ENCODE measurements at places on chromosomes 4 and X. TPM values are rescaled to one million over a fixed set of nuclear protein-coding genes. Genes with fewer than 3 reads are reported as not detected.

GRCh38 chrX:154068560-154068959 is 29.0 kb downstream of the MECP2 start:
- DNase-seq, result no peak

GRCh38 chr4:127446427-127446885 is 186.3 kb upstream of the INTU start:
- DNase-seq, result no peak

Gene CDX4
- total RNA-seq, result not detected

Gene SLC6A8
- 178 TPM for total RNA-seq

DNA sequence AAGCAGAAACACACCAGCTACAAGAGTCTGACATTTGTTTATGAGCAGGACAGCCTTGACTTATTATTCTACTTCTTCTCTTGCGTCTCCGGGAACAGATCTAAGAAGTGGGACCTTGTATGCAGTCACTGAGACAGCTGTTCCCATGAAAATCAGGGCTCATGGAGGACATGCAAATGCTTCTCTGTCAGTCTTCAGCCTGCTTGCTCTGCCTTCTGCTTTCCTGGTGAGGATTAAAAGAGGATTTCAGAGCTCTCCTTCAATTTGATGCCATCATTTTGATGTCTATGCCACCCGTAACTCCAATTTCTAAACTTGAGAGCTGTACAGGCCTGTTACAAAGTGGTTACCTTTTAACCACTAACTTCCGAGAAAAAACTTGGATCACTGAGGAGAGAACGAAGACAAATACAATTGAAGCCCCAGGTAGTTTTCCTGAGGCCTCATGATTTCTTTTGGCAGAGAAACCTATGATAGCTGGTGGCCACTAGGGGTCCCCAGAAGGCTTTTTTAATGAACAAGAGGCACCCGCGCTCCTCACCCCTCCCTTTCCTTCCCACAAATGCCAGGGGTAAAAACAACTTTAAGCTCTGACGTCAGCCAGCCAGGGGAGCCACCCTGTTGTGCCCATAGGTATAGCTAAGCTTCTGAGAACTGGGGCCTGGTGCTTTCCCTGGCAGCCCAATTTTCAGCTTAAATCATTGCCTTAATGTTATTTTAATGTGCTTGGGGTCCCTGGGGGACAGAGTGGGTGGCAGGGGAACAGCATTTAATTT is 97.0 kb downstream of the DDIT4L start:
- DNase-seq, result peak; percentile 71

DNA sequence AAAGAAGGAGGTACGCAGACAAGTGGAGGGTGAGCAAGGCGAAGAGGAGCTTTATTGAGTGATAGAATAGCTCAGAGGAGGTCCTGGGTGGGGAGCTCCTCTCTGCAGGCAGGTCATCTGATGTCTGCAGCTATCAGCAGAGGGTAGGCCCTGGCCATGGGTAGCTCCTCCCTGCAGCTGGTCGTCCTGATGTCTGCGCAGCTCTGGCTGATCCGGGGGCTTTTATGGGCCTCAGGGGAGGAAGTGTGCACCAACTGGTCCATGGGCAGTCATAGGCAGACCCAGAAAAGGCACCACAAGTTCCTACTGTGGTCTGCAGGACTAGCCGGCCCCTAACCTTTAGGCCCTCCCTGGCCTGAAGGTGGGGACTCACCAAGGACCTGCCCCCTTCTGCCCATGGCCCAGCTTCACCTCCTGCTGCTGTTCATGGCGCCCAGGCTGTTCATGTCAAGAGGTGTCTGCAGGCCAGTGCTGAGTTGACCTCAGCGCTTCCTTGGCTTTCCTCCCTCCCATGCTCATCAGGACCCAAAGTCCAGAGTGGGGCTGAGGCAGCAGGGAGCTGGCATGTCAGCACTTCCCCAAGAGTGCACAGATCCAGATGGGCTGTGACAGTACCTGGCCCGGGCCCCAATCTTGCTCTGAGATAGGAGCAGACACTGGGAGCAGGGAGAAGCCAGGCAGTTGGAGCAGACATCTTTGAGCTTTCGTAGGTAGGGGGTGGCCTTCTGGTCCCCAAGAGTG is 46.1 kb downstream of the ARAP2 start:
- peak; percentile 54 for DNase-seq

DNA sequence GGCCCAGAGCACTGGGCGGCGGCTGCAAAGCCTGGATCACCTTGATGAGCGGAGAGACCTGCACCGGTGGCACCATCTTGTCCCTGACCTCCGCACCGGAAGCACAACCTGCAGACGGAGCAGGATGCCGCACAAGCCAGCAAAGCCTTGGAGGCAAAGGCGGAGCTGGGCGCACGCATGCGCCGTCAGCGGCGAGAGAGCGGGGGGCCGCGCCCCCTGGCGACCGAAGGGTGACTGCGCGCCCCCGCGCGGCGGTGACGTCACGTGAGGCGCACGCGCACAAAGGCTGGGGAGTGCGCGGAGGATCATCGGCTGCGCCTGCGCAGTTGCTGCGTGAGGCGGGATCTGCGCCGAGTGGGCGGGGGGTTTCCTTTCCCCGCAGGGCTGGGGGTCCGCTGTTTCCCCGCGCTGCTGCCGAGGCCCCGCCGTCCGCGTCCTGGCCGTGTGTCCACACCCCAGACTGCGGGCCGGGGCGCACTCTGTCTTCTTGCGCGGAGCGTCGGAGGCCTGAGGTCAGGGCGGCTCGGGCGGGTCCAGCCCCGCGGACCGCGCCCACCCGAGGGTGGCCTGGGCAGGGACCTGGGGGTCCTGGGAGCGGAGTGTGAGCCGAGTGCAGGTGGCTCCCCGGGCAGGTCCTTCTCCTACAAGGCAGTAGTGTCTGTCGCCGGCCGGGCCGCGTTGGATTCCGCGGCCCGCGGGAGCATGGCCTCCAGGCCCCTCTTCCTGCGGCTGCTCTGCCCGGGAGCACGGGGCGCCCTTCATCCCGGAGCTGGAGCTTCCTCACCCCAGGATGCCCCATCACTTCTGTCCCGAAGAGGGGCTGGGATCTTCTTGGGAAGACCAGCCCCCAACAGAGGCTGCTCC is at the start of the genes ATP5ME and MYL5:
TSS of gene ATP5ME (minus strand) at position 105 of the 864 bp plus-strand sequence. CDS start at position 76, 29 bp downstream.
TSS of gene MYL5 (plus strand) at position 371 of the 864 bp plus-strand sequence. CDS start 3,485 bp downstream, outside the sequence.
- DNase-seq, result peak; percentile 99

Gene KLHL4
- 0.89 TPM for total RNA-seq

DNA sequence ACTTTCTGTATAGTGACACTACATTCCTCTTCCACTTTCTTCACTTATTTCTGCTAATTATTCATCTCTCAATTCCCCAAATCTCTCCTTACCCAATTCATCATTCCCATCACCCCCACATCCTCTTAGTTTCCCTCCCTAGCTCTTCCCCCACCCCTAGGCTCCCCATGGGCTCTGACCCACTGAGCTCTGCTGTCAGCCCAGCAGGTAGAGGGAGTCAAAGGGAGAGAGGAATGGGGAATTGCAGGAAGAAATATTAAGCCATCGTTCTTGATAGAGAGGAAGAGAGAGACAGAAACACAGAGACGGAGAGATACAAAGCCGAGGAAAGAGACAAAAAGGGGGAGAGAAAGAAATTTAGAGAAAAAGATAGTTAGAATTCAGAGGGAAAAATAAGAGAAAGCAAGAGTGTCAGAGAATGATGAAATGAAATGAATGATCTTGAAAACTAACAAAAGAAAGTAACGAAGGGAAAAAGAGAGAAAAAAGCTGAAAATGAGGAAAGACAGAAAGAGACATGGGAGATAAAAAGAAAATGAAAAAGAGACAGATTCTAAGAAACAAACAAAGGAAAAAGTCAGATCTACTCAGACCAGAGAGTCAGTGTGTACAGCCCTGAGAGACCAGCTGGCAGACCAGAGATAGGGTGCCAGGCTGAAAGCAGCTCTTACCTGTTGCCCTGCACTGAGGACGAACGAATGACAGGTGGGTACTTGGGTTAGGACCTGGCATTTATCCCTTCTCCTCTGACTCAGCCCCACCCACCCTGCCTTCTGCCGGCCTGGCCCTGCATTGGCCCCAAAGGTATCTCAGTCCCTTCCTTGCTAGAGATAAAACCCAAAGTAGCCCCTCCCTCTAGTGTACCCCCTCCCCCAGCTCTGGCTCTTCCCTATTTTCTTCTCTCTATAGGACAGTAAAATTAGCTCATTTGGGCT is at the start of gene ALAS2:
TSS of gene ALAS2 (minus strand) at position 707 of the 935 bp plus-strand sequence. CDS start 4,977 bp downstream, outside the sequence.
- no peak for DNase-seq

- DNase-seq, result no peak
Measured at GRCh38 chrX:40117715-40118285, 20.0 kb upstream of the BCOR start.

DNA sequence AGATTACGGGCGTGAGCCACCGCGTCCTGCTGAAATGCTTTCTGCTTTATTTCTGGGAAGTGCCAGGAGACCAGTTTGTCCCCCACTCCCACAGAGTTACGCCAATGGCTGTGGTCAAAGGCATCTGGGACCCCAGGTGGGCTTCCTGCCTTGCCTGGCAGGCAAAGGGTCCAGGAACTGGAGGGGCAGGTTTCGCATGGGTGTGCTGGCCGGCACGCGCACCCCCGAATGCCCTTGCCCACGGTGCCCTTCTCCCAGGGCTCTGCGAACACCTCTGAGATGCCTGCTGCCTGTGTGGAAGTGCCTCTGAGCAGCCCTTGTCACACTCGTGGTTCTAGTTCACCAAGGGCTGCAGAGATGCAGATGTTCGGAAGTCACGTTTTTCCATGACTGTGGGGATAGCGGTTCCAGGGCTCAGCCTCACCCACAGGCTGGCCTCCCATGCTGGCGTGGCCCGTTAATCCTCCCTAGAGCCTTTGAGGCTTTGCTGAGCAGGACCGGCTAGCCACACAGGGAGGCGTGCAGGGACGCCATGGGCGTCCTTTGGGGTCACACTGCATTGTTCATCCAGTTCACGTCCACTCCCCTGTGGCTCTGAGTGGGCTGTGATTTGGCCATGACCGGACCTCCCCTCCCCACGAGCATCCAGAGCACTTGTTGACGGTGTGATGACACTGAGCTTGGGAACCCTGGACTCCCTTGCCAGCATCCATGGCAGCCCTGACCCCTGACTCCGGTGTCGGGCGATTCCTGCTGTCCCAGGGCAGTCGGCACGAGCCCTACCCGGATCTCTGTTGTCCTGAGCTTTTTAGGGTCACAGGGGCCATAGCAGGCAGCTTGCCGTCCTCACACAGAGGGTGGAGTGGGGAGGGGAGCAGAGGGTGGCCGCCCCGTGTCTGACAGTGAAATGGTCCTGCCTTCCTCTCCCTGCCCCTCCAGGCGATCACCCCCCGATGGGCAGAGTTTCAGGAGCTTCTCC is 12.7 kb upstream of the ADD1 start:
- DNase-seq, result peak; percentile 55

GRCh38 chr4:75844151-75844662 is 58.0 kb downstream of the PPEF2 start:
- DNase-seq, result no peak

Data from Right ventricle myocardium inferior (tissue), 1 donor.